ENCODE measurements at places on chromosomes 5 and 9.

GRCh38 chr9:79237861-79238260 lies 333.9 kb upstream of the TLE4 start:
- DNase-seq = no peak

DNA sequence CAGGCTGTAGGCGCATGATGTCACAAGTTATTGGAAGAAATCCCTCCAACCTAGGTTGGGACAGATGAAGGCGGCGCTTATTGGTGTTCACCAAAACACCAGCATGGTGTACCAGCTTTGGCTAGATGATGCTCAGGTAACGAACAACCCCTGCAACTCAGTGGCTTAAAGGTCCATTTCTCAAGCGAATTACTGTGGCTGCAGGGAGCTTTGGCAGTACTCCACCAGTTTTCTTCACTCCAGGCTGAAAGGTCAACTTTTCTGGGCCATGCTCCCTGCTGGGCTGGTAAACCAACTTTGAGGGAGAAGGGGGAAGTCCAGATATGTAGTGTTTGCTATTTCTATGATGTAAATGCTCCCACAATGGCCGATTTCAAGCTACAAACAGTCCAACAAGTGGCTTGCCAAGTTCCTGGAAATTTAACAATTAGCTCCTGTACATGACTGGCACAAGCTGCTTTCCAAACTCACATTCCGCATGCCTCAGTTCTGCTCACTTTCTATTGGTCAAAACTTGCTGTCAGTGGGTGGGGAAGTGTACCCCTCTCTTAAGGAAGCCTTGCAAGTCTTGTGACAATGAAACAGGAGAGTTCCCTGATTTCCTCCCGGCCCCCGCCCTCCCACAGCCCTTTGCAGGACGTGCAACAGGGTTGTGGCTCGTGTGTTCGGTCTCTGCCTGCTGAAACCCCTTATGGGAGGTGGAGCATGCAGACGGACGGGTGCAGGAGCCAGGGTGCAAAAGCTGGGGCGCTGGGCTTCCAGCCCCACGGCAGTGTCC lies 588 bp upstream of the ZBED3 start:
- DNase-seq = no peak

GRCh38 chr9:114995681-114996221 lies 65.4 kb upstream of the TNFSF8 start:
- no peak for DNase-seq

GRCh38 chr5:122311961-122312590 lies at the start of gene SNCAIP:
SNCAIP (plus strand) TSS chr5:122312237; CDS start chr5:122391135, 78,898 bp downstream.
- DNase-seq = no peak

DNA sequence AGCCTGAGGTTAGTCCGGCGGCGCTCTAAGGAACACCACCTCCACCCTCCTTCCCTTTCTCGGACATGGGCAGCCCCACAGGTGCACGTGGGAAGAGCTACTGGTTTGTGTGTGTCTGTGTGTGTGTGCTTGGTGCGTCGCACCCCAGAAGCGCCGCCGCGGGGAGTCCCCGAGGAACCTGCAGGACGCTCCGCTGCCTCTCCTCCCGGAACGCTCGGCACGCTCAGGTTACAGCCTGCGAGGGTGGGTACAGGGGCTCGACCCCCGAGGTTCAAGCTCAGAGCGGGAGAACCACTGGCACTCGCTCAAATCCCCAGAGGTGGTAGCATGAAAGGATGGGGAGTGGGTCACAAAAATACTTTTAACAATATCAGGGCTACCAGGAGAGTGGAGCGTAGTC lies 2.0 kb downstream of the ASTN2 start:
- no peak for DNase-seq

DNA sequence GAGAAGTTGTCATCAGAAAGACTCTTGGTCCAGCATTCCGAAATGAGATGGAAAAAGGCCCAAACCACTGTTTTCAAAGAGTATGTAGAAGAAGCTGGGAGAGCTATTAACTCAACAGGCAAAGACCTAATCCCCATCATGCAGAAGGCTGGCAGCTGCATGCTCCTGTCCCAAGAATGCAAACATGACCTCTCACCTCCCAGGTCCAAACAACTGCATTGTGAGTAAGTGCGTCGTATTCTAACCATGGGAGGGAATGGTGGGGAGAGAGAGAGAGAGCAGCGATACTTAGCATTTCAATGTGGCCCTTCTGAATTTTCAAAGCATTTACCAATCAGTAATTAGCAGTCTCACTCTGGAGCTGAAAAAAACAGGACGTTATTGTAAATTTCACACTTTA lies 27.6 kb downstream of the TRPC7 start:
- no peak for DNase-seq

GRCh38 chr9:70053864-70054263 lies 10.2 kb downstream of the MAMDC2 start:
- no peak for DNase-seq

GRCh38 chr5:116905885-116906284 lies 331.3 kb upstream of the SEMA6A start:
- DNase-seq = no peak

- DNase-seq = no peak
Observed at GRCh38 chr9:8337834-8338766, 538.5 kb upstream of the DMAC1 start.

DNA sequence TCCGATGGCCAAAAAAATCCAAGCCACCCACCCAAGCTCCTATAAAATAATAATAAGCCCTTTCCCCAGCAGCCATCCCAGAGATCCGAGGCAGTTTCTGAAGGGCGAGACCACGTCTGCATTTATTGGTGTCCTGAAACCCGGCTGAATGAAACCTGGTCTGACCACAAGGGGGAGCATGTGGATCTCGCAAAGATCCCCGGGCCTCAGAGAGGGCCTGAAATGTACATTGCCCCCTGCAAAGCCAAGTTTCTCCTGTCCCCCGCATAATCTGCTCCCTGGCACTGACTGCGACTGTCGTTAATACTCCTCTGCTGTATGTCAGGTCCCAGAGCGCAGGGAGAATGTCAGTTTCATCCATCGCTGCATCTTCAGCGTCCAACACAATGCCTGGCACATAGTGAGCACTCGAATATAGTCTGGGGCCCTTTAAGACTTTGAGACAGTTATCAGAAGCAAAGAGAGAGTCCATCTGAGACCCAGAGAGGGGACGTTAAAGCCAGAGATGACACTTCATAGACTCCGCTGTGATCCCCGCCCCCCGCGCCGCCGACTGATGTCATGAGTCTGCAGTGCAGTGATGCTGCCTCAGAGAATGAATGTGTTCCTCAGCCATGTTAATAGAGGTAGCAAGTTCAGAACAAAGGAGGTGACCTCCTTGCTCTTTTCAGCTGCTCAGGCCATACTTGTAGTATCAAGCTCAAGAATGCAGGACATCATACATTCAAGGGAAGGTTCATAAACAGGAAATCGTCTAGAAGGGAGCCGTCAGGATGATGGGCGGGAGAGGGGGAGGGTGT lies 74.5 kb upstream of the BARHL1 start:
- peak; percentile 84 for DNase-seq

- no peak for DNase-seq
Observed at GRCh38 chr9:124251605-124252378, 6.0 kb upstream of the NEK6 start.

All from NAMALWA (cell line).